NCI-H1436 treated with DMSO at 0.1 percent for 48 hours (cell line): ENCODE measurements at places on chromosomes 7 and 10.

- no peak for DNase-seq
These were observed 18.8 kb upstream of the MET start for GRCh38 chr7:116653204-116653603.

DNA sequence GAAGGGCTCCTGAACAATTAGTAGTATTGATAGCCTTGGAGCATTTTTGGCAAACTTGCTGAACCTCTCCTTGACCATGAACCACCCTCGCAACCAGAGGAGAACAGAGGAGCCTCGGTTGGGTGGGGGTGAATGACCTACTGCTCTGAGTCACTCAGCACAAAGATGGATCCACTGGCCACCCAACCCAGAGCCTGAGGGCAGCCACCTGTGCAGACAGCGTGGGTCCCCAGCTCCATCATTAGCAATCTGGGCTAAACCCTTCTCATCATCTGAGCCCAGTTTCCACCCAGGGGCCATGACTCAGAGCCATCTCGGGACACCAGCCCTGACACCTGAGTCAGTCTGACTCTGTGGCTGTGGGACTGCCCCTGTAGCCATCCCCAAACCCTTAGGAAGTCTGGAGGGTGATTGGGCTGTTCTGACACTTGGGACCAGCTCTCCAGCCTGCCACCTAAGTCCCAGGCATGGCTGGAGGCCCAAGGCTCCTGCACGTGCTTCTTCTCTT is 171.8 kb upstream of the GPR26 start:
- no peak for DNase-seq

- no peak for DNase-seq
These were observed 31.2 kb downstream of the TSPAN14 start for GRCh38 chr10:80485076-80485945.

DNA sequence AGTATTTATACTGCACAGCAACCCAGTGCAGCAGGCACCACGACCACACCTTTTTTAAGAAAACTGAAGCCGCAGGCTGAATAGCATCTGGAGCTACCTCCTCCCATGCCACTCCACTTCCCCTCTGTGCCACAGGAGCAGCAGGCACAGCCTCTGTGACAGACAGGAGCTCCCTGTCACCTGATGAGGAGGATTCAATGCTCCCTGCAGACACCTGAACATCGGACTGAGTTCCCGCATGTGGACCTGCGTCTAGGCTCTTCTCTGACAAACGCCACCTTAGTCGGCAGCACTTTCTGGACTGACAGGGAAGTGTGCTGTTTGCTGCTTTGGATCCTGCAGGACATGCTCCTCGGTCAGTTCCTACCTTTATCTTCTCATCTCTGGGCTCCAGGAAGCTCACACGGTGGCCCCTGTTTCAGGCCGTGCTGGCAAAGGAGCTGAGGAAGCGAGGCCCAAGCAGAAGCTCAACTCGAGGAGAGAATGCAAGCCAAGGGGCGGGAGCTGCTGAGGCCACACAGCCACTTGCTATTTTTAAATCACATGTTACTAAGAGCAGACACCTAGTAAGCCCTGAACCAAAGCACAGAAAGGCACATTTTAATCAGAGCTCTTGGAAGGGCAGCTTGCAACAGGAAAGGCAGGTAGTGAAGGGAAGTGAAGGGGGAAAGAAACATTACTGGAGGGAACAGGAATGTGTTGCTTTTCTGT is 56.6 kb downstream of the VOPP1 start:
- DNase-seq = no peak

- no peak for DNase-seq
These were observed 47.8 kb upstream of the ELN start for GRCh38 chr7:73980206-73980605.

GRCh38 chr7:142231716-142232115 is 26.1 kb downstream of the PRSS58 start:
- DNase-seq = no peak

GRCh38 chr10:54469587-54470323 is 331.3 kb downstream of the PCDH15 start:
- no peak for DNase-seq

- DNase-seq = no peak
These were observed 56.7 kb upstream of the LRRC18 start for GRCh38 chr10:48996329-48996728.

DNA sequence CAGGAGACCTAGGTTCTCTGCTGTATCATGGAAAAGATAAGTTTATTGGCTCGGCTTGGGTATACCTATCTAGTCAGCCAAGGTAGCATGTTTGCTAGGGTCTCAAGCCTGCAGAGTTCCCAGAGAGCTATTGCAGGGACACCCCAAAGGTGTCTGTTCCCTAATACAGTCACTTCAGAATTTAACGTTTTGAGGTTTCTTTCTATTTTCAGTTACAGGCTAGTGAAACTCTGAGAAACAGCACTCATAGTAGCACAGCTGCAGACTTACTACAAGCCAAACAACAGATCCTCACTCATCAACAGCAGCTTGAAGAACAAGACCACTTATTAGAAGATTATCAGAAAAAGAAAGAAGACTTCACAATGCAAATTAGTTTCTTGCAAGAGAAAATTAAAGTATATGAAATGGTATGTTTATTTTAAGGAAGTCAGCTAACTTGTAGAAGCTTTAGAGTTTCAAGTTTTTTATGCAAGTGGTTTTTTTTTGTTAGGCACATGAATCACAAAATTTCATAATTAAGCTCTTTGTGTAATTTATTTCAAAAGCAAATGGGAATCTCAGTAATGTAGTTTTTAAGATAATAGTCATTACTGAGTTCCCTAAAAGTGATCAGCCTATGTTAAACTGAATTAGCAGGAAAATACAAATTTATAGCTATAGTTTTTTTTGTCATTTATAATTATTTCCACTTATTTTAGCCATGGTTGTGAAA is 54.9 kb downstream of the AKAP9 start:
- no peak for DNase-seq

GRCh38 chr7:129875160-129875559 is 77.6 kb downstream of the UBE2H start:
- no peak for DNase-seq

GRCh38 chr10:59047180-59047579 is 129.3 kb upstream of the PHYHIPL start:
- no peak for DNase-seq

DNA sequence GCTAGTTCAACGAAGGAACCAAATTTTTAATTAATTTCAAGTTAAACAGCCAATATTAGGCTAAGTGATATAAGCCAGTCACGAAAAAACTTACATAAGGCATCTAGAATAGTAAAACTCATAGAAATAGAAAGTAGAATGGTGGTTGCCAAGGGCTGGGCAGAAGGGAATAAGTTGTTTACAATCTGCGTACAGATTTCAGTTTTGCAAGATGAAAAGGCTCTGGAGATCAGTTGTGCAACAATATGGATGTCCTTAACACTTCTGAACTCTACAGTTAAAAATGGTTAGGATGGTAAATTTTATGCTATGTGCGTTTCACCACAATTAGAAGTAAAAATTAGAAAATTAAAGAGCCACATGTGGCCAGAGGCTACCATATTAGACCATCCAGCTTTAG is 13.3 kb downstream of the SCRN1 start:
- DNase-seq = no peak

DNA sequence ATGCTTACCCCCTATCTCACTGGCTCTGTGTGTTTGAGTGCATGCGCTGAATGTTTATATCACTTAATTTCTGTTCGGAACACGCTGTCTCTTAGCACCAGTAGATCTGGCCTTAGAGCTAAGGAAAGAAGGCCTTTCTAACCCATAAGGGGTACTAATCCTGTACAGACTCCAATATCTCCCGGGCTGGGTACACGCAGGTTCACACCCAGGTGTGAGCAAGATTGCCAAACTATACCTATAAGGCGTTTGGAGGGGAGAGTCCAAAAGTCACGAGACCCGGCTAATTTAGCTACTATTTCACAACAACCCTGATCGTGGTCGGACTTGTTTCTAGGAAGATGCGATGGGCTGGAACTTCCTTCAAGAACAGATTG is 727 bp upstream of the PDSS1 start:
- DNase-seq = no peak

- DNase-seq = no peak
These were observed 66.1 kb upstream of the AQP1 start for GRCh38 chr7:30845426-30846135.

GRCh38 chr10:3805791-3806461 is 20.9 kb upstream of the KLF6 start:
- DNase-seq = peak; percentile 46

GRCh38 chr10:28274475-28274874 is 28.4 kb downstream of the MPP7 start:
- DNase-seq = no peak

GRCh38 chr7:7972128-7972527 is 3.5 kb downstream of the GLCCI1 start:
- no peak for DNase-seq

DNA sequence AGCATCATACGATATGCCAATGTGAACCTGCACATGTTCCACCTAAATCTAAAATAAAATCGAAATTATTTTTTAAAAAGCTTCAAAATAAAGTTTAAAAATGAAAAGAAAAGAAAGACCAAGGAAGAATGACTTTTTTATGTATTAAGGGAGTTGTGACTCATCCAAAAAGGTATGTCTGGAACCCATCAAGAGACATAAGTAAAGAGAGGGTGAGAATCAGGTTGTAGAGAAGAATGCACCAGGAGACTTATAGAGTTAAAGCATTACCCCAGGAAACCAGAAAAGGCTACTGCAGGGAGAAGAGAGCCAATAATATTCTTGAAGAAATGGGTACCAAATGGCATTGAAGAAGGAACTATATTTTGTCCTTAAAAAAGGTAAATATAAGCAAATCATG is 69.8 kb downstream of the CTTNBP2 start:
- DNase-seq = no peak

GRCh38 chr10:86690231-86690630 is 21.9 kb downstream of the LDB3 start:
- DNase-seq = no peak

GRCh38 chr10:29736366-29737073 is 101.7 kb upstream of the SVIL start:
- DNase-seq = no peak

- DNase-seq = no peak
These were observed 31.9 kb downstream of the ARL4A start for GRCh38 chr7:12719141-12719919.

- DNase-seq = no peak
These were observed 46.4 kb upstream of the KMT2E start for GRCh38 chr7:104967595-104967994.

GRCh38 chr7:94251-94801 is 98.0 kb upstream of the FAM20C start:
- DNase-seq = no peak

DNA sequence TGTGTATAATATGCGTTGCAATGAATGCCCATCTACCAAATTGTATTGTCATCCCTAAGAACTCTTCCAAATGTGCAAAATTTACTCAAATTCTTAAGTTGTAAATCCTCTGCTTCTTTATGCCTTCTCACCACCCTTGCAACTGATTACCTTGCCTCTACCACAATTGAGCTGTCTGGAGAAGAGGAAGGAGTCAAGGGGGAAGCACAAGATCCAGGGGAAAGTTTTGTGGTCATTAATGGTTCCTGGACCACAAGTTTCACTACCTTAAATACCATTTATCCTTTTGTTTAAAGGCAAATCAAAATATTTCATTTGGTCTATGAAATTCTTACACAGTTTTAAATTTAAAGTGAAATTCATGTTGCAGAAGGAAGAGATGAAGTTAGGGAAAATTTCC is 16.7 kb downstream of the CRPPA start:
- DNase-seq = no peak

DNA sequence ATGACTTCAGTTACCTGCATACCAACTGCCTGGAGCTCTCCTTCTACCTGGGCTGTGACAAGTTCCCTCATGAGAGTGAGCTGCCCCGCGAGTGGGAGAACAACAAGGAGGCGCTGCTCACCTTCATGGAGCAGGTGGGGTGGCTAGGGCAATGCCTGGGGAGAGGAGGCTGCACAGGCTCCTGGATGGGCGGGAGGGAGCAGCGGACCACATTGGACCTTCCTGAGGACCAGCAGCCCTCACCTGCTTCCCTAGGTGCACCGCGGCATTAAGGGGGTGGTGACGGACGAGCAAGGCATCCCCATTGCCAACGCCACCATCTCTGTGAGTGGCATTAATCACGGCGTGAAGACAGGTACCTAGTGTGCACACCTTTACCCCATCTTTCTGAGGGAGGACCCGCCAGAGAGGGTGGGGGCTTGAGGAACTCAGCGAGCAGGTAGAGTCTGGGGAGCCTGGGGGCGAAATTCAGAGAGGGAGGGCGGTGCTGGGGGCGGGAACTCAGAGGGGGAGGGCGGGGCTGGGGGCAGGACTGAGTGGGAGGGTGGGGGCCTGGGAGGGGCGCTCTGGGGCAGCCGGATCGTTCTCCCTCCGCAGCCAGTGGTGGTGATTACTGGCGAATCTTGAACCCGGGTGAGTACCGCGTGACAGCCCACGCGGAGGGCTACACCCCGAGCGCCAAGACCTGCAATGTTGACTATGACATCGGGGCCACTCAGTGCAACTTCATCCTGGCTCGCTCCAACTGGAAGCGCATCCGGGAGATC is 9.0 kb downstream of the AEBP1 start:
- no peak for DNase-seq

- DNase-seq = no peak
These were observed 204.3 kb downstream of the CHCHD3 start for GRCh38 chr7:132877573-132877972.

- DNase-seq = no peak
These were observed 13.9 kb upstream of the HSPA12A start for GRCh38 chr10:116756277-116756676.

GRCh38 chr10:24462291-24462813 is 253.4 kb downstream of the KIAA1217 start:
- no peak for DNase-seq

GRCh38 chr7:26868841-26869495 is 4.6 kb upstream of the SKAP2 start:
- DNase-seq = no peak

- no peak for DNase-seq
These were observed 90.7 kb downstream of the SAMD9 start for GRCh38 chr7:93027044-93027443.

- DNase-seq = no peak
These were observed 12.1 kb upstream of the LRRC18 start for GRCh38 chr10:48951707-48952106.

DNA sequence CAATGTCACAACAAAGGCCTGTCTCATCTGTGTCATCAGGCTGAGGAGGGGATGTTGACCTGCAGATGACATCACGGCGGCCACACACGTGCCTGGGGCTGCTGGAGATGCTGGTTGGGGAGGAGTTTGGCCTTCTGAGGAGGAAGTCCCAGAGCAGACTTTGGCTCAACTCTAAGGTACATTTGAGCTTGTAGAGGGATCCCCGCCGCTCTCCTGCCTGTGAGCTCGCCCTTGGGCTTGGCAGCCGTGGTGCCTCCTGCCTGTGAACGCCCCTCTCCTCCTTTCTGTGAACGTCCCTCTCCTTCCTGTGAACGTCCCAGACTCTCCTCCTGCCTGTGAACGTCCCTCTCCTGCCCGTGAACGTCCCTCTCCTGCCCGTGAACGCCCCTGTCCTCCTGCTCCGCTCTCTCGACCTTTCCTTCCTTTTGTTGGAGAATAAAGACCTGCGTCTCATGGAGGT is 176.4 kb downstream of the DNAJB6 start:
- DNase-seq = no peak

- no peak for DNase-seq
These were observed 43.1 kb upstream of the CHCHD3 start for GRCh38 chr7:133124974-133125373.

GRCh38 chr7:95342642-95343307 is 18.4 kb upstream of the PON1 start:
- no peak for DNase-seq

- no peak for DNase-seq
These were observed 166.2 kb downstream of the SNX10 start for GRCh38 chr7:26457696-26458327.

- DNase-seq = no peak
These were observed 79.4 kb downstream of the EMX2 start for GRCh38 chr10:117621795-117622420.
